ENCODE measurements at places on chromosomes 1 and 21.

- DNase-seq, result no peak
These were observed 682.2 kb upstream of the ADGRL2 start for GRCh38 chr1:81118550-81118949.

GRCh38 chr1:157105988-157106812 lies 6.6 kb upstream of the ETV3L start:
- DNase-seq, result no peak

GRCh38 chr1:64223329-64224151 lies 20.1 kb downstream of the UBE2U start:
- no peak for DNase-seq

- DNase-seq, result no peak
These were observed 46.2 kb downstream of the ZNF648 start for GRCh38 chr1:182015360-182015759.
